ENCODE measurements at places on chromosomes 16 and 17. TPM values are rescaled to one million over a fixed set of nuclear protein-coding genes. Genes with fewer than 3 reads are reported as not detected.

DNA sequence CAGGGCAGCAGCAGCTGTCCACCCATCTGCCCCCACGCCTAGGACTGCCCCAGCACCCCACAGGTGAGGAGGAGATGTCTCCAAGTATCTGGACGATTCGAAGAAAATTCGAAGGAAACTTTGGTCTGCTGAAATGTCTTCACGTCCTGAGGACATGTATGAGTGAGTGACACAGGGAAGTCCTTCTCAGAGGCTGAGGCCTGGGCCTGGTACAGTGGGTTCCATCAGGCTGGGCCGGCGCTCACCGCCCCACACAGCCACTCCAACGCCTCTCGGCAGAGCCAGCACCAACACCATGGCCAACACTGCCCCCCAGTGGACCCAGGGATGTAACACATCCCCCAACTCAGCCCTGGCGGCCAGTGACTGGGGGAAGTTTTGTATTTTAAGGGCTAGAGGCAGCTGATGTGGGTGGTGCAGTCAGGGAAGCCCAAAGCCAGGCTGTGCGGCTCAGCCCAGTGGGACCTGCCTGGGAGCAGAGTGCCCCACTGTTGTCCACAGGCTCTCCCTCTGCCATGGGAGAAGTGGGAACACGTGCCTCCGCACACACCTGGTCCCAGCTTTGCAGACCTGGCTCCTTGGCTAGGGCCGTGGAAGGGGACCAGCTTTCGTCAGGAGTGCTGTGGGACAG lies 55.8 kb upstream of the FASN start:
- DNase-seq: peak; percentile 92

DNA sequence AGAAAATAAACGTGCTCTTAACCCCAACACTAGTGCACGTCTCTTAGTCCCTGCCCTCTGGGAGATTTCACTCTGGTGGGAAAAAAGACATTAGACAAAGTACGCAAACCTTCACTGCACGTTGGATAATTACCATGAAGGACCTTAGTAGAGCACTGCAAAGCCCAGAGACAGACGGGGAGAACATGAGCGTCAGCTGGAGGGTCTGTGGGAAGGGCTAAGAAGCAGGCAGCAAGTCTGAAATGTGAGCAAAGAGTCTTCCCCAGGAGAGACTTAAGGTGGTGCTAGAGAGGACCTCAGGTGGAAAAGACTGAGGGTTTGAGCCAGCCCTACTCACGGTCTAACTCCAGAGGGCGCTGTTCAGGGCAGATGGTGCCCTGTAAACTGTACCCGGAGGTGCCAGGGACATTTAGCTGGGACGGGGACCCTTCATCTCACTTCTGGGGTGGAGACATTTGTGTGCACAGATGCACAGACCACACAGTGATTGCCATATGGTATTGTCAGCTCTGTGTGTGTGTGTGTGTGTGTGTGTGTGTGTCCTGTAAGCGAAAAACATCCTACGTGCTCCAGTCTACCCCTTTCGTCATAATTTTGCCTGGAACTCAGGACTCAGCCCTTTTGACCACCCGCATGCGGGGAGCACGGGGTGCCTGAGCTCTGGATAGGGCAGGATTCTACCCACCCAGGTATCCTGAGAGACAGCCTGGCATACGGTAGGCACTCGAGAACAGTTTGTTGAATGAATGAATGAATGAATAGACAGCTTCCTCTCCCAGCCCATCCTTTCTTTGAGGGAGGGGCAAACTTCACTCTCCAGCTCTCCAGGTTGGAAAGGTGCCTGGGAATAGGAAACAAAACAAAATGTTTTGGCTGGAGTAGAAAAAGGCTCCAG lies 10.1 kb upstream of the STAC2 start:
- no peak for DNase-seq

- DNase-seq: no peak
These were observed 20.0 kb upstream of the KCNJ16 start for GRCh38 chr17:70055000-70055399.

DNA sequence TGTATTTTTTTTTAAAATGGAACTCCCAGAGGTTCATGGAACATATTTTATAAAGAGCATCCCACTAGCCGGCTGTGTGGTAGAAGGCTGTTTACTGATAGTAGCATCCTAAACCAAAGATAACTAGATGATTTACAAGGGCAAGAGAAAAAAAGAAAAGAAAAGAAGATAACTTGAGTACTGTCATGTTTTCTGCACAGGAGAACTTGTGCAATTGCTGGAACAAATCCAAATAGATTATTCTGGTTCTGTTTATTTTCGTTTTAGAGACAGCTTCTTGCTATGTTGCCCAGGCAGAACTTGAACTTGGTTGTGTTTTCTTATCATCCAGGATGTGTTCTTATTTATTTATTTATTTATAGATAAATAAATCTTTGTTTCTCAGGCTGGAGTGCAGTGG lies 20.9 kb upstream of the PPM1D start:
- no peak for DNase-seq

DNA sequence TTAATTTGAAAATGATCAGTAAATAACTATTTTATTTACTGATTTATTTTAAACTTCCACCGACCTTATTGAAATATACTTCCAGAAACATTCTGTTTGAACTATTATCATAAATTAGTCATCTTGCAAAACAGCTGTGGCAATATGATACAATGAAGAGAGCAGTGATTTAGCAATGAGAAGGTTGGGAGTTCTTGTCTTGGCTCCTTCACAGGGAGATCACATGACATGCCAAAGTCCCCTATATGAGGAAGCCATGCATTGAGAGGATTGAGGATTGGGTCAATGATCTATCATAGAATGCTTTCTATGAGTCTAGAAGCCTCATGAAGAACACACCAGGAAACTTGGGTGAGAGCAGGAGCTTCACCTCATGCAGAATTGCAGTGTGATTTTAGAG lies 222.7 kb downstream of the LGALS9B start:
- DNase-seq: no peak

- peak; percentile 27 for DNase-seq
These were observed 75.8 kb upstream of the ZNF469 start for GRCh38 chr16:88306860-88307545.

GRCh38 chr16:58859958-58860669 lies 126.0 kb upstream of the GOT2 start:
- DNase-seq: no peak

GRCh38 chr17:3885271-3885670 lies 7.6 kb downstream of the CAMKK1 start:
- DNase-seq: no peak

GRCh38 chr16:87818533-87819161 lies 50.7 kb downstream of the SLC7A5 start:
- no peak for DNase-seq

DNA sequence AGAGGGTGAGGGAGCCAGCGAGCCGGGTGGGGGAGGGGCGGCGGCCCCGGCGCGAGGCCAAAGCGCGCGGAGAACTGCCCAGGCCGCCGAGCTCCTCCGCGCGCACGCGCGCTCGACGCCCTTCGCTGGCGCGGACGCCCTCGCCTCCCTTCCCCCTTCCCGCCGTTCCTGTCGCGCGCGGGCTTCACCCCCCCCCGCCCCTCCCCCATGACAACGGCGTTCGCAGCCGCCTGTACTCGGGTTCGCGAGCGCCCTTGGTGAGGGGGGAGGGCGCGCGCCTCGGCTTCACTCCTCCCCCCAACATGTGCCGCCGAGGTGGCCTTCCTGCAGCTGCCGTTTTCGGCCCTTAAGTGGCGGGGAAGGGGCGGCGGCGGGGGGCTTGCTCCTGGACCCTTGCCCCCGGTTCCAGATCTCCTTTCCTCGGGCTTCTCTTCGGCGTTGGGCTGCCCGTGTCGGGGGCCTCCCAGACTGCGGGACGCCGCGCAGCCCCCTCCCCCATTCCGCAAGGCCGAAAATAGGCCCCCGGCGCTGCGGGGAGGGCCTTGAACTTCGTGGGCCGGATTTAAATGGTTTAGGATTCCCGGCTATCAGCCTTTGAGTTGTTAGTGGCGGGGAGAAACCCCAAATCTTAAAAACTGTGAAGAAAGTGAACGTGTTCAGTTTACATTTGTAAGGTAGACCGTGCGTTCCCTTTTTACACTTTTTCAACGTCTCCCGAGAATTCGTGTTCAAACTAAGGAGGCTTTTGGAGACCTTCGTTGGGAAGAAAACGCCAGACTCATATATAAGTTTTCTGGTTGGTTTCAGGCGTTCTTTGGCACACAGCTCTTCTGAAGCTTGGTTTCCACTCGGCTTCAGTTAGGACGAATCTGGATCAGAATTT lies 653 bp downstream of the SRRM2 start:
- DNase-seq: no peak

DNA sequence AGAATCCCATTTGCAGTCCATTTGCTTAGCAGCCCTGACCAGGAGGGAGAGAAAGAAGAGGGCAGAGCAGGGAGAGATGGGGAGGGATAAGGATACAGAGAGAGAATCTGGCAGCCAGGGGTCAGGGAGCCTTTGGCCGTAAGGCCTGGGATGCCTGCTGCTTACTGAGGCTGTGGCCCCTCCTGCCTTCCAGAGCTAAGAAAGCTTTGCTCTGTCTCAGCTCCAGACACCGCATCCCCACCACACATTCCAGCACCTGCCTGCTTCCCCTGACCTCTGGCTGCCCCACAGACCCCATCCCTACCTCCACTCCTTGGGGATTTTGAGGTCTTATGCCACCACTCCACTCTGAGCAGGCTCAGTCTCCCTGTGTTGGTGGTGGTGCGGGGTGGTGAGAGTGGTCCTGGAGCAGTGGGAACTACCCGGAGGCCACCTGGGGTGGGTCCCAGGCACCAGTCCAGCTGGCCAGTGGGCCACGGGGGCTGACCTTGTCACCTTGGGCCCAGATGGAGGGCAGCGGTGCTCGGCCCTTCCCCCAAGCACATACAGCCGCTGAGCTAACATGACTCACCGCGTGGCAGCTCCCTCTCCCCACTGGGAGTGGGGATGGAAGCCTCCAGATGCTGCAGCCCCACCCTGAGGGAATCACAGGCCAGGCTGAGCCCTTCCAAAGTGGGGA lies 58.3 kb downstream of the RAI1 start:
- peak; percentile 63 for DNase-seq

- DNase-seq: no peak
These were observed 13.3 kb downstream of the GPT2 start for GRCh38 chr16:46897471-46897870.

- DNase-seq: no peak
These were observed 135.1 kb downstream of the SKAP1 start for GRCh38 chr17:48294806-48295361.

DNA sequence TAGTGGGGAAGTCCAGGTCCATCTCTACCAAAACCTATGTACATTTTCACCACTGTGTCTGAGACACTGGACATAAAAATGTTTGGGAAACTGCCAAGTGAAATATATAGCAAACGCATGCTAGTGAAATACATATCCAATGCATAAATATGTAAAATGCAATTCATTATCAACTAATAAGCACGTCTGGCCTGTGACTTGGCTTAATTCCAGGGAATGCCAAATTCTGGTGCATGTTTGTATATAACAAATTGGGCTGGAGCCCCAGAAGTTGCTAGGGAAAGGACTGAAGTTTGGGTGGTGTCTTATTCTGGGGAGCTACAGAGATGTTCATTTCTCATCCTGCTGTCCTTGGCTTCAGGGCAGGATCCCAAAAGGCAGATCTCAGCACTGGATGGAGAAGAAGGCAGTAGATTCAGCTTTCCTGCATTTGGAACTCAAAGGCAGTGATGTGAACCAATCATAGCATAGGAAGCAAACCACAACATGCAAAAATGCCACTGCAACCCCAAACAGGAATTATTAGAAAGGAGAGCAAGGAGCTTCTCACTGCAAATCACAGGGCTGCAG lies 184.3 kb downstream of the HS3ST3A1 start:
- no peak for DNase-seq

DNA sequence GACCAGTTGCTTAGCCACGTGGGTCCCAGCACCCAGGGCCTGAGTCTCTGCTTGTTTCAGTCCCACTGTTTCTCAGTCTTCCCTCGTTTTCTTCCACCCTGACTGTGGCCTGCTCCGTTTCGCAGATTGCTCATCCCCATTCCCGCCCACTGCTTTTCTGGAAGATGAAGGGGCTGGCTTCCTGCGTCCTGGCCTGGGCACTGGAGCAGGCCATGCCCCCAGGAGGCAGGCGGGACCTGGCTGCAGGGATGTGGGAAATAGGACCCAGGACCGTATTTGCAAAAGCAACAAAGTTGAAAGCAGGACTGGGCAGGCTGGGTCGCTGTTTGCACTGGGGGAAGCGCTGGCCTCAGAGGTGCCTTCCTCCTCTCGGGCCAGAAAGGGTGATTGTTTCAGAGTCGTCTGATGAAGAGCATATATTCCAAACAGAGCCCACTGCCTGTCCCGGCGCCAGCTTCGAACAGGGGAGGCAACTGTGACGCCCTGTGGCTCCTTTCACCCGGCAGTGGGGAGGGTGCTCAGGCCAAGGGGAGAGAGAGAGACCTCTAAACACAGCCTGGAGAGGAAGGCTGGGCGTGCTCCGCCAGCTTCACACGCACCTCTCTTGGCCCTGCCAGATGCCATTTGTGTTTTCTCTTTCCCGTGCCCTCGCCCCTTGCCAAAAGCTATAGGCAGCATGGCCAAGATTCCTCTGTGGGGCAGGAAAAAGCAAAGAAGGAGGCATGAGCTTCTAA lies 108.6 kb downstream of the CMIP start:
- no peak for DNase-seq

DNA sequence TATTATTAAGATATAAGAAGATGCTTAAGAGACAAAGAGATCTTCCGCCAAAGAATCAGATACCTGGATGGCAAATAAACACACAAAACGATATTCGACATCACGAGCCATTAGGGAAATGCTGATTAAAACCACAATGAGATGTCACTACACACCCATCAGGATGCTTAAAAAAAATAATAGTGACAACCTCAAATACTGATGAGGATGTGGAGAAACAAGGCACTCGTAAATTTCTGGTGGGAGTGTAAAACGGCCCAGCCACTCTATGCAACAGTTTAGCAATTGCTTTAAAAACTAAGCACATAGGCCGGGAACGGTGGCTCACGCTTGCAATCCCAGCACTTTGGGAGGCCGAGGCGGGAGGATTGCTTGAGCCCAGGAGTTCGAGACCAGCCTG lies 39.4 kb downstream of the TBC1D16 start:
- no peak for DNase-seq

- DNase-seq: peak; percentile 76
These were observed 568 bp upstream of the TNK1 start for GRCh38 chr17:7380321-7380720.

DNA sequence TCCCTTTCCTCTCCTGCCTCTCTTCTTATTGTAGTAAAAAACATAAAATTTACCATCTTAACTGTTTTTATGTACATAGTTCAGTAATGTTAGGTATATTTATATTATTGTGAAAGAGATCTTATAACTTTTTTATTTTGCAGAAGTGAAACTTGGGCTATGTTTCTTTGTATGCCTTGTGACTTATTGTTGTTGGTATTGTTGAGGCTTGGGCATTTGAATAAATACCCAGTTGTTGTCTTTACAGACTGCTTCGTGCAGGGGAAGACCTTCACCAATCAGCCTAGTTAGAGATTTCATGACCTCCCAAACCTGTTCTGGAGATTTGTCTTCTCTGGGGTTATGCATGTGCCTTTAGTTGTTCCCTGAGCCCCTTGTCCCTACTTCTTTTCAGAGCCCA lies 31.9 kb downstream of the REXO5 start:
- no peak for DNase-seq

SULT1A2 gene
- 1.8 TPM for total RNA-seq

TEX19 gene
- not detected for total RNA-seq
